Stimulated activated CD4-positive, alpha-beta T cell treated with anti-CD3 and anti-CD28 coated beads, Interleukin-1b, Interleukin-23, amount 100 ng/mL, for 1 hour (primary cell): ENCODE measurements at places on chromosomes 11 and 22.

- no peak for DNase-seq
These were observed 769 bp downstream of the MAFF start for GRCh38 chr22:38202437-38203089.

DNA sequence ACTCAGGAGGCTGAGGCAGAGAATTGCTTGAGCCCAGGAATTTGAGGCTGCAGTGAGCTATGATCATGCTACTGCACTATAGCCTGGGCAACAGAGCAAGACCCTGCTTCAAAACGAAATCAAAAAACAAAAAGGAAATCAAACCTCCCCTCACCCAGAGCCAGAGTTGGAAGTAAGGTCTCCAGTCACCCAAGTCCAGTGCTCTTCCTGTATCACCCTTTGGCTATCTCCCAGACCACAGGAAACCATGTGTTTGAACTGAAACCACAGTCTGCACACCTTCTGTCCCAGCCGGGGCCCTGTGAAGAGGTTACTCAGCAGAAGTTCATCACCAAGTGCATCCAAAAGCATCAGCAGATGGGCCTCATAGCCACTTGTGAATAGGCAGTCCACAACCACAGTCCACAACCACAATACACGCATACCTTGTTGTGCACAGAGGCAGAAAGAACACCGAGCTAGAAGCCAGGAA is 4.6 kb downstream of the MYH9 start:
- DNase-seq = no peak

GRCh38 chr11:64485074-64485473 is 105.9 kb upstream of the SLC22A12 start:
- no peak for DNase-seq

DNA sequence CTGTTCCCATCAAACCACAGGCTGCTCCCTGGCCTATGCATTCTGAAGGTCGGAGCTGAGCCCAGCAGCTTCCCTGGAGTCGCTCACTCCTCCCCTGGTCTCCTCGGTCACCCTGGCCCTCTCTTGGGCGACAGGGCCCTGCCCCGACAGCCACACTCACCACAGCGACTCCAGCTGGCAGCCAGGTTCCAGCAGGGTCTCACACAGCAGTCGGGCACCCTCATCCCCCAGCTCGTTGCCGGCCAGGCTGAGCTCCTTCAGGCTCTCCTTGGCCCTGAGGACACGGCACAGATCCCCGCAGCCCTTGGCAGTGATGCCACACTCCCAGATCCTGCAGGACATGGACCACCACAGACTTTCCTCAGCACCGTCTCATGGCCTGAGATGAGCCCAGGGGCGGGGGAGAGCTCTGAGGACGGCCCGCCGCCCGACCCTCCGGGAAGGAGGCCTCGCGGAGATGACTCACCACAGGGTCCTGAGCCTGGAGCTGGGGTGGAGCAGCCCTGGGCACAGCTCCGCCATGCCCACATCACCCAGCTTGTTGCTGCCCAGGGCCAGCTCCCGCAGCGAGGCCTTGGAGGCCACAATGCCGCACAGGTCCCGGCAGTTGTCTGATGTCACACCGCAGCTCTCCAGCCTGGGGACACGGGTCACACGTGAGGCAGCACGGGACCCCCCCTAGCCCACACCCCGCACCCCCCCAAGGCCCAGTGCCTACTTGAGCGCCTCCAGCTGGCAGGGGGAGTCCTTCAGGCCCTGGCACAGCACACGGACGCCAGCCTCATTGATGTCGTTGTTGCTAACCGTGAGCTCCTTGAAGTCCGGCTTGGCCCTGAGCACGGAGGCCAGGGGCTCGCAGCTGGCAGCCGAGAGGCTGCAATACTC is 8.5 kb downstream of the RNH1 start:
- no peak for DNase-seq
